ENCODE measurements at places on chromosomes 13 and 19. TPM values are rescaled to one million over a fixed set of nuclear protein-coding genes. Genes with fewer than 3 reads are reported as not detected.

The EMP3 gene
- 185 TPM for total RNA-seq

The C3 gene
- total RNA-seq = 5.0 TPM

The PRODH2 gene
- not detected for total RNA-seq

The PRSS57 gene
- not detected for total RNA-seq

The TMEM86B gene
- total RNA-seq = 2.5 TPM

The DHDH gene
- total RNA-seq = 0.36 TPM

The NLRP9 gene
- total RNA-seq = not detected

The RELB gene
- total RNA-seq = 9.8 TPM

The DLEU7 gene
- total RNA-seq = not detected

The S1PR5 gene
- 0.29 TPM for total RNA-seq

The ZNF90 gene
- total RNA-seq = 1.2 TPM

The IRS2 gene
- 7.1 TPM for total RNA-seq

The SBSN gene
- total RNA-seq = 12.1 TPM

The CEACAM3 gene
- not detected for total RNA-seq

The ZNF610 gene
- 2.9 TPM for total RNA-seq

The TMIGD2 gene
- not detected for total RNA-seq

The FCGBP gene
- under 0.01 TPM for total RNA-seq

The NUP62 gene
- total RNA-seq = 21.2 TPM

The ZNF284 gene
- 3.8 TPM for total RNA-seq

The KCNRG gene
- 4.0 TPM for total RNA-seq

The TMTC4 gene
- 8.7 TPM for total RNA-seq

The HPN gene
- under 0.01 TPM for total RNA-seq

The NR2F6 gene
- total RNA-seq = 32.2 TPM

The ZNF497 gene
- total RNA-seq = 1.4 TPM

The ZNF728 gene
- under 0.01 TPM for total RNA-seq

The OCEL1 gene
- 3.3 TPM for total RNA-seq

The DCT gene
- total RNA-seq = under 0.01 TPM

The PCSK4 gene
- 1.4 TPM for total RNA-seq

The LGALS7 gene
- total RNA-seq = not detected

The TMEM91 gene
- total RNA-seq = 5.9 TPM

The NFIX gene
- 114 TPM for total RNA-seq

The C5AR1 gene
- total RNA-seq = 0.29 TPM

The OR7E24 gene
- not detected for total RNA-seq

The FAM216B gene
- under 0.01 TPM for total RNA-seq

The NKG7 gene
- not detected for total RNA-seq

The SOX21 gene
- not detected for total RNA-seq

The KIR3DL2 gene
- total RNA-seq = not detected

The MTRF1 gene
- 13.0 TPM for total RNA-seq

The KIR2DL4 gene
- not detected for total RNA-seq

The N4BP2L2 gene
- total RNA-seq = 178 TPM

The EMC10 gene
- total RNA-seq = 47.1 TPM

The TNFSF13B gene
- total RNA-seq = 2.2 TPM

The TNNI3 gene
- total RNA-seq = not detected

The CLDND2 gene
- total RNA-seq = not detected

The GPR4 gene
- total RNA-seq = not detected

The TTC9B gene
- total RNA-seq = not detected

The ZSCAN18 gene
- 49.8 TPM for total RNA-seq

The YJU2 gene
- total RNA-seq = 17.0 TPM
